Right lobe of liver (tissue), 6 donors: ENCODE measurements at places on chromosomes 5 and 9.

DNA sequence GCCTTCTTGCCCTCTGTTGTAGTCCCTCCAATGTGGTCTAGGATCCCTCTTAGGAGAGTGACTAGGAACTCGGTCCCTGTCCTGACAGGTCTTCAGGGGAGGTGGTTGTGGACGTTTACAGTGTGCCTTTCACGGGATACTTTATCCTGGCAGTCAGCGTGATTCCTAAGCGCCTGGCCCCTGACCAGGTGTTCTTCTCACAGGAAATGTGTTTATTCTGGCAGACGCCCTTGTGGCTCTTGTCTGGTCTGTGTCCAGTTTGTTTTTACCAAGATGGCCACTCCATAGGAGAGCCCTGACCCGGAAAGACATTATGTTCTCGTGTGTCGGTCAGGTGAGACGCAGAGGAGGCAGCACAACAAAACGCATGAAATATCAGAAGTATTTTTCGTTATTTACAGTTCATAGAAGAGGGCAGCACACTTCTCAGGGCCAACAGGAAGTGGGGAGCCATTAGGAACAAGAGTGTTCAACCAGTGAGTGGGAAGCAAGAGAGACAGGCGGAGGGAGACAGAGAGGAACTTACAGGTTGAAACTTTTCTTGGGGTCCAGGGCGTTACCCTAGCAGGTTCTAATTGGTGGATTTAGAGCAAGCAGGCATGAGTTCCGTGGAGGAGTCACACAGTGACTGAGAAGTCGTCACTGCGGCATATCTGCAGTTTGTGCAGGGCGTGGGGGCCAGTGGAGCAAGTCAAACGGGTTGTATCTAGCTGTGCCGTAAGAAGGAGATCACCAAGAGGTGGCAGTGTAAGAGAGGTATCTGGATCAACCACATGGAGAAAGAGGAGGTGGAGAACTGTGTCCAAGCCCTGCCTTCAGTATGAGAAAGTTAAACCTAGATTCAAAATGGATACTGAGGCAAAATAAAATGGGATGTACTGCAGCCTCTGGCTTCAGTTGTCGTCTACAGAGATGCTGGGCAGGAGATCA, 412.9 kb downstream of the ZSWIM6 start:
- DNase-seq: no peak

- no peak for DNase-seq
These were observed 41.3 kb upstream of the HSPA9 start for GRCh38 chr5:138616508-138616907.

DNA sequence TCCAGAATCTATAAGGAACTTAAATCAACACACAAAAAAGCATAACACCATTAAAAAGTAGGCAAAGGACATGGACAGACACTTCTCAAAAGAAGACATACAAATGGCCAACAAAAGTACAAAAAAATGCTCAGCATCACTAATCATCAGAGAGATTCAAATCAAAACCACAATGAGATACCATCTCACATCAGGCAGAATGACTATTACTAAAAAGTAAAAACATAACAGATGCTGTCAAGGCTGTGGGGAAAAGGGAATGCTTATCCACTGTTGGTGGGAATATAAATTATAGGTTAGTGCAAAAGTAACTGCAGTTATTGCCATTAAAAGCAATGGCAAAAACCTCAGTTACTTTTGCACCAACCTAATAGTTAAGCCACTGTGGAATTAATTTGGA, 32.2 kb upstream of the SPATA31D4 start:
- no peak for DNase-seq

GRCh38 chr5:173496129-173496882, 120.1 kb downstream of the BOD1 start:
- DNase-seq: no peak

DNA sequence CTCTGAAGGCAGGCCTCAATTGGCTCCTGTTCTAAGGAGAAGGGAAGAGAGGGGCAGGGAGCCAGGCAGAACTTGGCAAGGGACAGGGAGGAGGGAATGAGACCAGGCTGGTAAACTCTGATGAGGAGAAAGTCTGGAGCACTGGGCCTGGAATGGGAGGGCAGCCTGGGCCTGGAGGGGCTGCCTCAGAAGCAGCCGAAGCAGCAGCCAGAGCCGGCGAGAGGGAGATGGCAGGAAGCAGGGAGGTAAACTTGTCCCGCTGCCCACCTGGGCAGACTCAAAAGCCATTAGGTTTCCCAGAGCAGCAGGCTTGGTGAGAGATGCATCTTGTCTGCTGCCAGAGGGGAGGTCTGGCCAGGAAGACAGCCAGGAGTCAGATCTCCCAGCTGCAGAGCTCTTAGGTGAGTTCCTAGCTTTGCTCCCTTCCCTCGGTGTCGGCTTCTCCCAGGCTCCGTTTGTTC, 37.0 kb upstream of the CRB2 start:
- no peak for DNase-seq

DNA sequence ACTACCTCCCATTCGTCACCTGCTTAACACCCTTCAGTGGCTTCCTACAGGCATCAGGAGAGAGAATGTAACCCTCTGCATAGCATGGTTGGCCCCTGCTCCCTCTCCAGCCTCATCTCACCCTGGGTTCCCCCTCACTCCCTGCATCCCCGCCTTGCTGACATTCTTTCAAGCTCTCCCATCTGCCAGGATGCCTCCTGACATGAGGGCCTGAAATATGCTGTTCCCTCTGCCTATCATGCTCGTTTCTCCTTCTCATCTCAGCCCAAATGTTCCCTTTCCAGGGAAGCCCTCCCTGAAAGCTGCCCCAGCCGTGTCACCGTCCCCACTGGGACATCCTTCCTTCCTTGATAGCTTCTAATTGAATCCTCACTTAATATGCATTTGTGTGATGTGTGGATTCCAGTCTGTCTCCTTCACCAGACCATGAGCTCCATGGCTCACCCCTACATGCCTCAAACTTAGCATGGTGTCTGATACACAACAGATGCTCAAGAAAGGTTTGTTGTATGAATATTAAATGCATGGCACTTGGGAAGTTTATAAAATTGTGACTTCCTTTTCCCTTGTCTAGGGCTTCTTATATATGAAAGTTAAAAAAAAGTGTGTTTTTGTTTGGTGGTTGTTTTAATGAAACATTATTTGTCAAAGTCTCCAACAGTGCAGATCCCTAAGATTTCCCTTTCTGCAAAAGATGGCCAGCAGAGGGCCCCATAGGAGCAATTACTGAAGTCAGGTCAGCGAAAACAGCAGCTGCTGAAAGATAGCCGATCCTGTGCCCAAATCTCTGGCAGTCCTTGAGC, 7.3 kb upstream of the C5orf58 start:
- peak; percentile 70 for DNase-seq

DNA sequence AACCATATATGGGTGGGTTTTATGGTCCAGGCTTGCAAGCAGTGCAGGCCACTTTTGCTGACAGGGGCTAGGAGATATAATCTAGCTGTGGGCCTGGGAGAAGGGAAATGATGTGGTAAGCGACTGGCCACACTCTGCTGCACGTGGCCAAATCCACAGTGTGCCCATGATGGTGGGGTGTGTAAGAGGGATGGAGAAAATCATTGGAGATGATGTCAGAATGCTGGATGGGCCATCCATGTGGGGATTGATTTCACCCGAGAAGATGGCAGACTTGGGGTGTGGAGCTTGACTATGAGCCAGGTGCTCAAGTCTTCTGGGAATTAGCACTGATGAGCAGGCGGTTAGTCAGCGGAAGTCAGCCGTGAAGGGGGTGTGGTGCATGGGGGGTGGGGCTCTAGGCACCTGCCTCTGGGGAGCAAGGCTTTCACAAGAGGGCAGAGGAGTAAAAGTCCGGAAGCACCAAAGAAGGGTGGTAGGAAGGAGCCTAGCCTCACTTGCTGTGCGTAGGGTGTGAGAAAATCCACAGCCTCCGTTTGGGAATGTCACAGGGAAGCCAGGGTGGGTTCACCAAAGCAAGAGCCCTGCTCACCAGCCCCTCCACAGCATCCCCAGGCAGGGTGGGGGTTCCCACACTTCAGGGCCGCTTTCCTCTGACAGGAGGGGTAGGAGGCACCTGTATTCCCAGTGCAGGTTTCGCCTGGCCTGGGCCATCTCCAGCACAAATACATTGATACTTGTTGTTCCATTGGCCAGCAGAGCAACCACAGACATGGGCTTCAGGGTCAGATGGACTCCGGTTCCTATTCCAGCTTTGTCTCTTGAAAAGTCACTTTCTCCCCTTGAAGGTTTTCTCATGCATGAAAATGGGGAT, 44.5 kb upstream of the ANGPTL2 start:
- no peak for DNase-seq

GRCh38 chr5:111075520-111075919, 4.0 kb downstream of the TSLP start:
- DNase-seq: no peak

DNA sequence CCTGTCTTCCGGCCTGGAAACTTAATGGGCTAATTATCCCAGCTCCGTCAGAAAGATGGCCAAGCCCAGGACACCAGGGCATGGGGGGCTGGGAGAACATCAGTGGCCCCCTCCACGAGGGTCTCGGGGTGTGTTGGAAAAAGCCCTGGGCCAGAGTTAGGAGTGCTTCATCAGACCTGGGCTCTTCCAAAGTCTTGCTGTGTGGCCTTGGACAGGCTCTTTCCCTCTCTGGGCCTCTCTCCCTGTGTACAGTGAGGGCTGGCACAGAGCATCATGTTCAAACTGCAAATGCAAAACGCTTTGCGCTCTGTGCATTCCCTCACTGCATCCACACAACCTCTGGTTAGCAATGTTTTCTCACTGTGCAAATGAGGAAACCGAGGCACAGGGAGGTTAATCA, 48.3 kb downstream of the ASS1 start:
- no peak for DNase-seq

DNA sequence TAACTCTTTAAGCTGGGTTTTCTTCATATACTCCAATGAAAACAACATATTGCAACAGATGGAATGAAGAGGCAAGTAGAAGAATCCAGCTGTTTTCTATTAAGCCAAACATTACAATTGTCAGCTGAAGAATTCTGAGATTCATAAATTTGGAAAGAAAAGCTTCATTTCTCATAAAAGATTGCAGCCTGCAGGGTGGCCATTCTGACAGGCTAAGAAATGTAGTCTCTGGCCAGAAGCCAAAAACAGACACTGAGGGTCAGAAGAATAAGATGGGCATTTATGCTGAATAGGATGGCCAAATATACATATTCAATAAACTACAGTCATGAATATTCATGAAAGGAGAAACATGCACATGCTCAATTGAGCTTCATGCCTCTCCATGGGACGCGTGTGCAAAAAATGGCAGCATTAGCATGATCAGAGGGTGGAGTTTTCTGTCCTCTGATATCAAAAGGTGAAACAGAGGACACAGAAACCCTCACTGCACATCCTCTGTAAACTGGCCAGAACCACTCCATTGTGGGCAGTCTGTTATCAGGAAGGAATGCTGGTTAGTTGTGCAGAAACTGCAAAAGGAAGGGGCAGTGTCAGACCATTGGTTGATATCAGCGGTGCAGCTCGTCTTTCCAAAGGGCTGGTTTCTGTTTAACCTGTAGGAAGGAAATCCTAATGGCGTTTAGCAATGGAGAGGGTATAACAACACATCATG, 50.2 kb downstream of the FXN start:
- no peak for DNase-seq

DNA sequence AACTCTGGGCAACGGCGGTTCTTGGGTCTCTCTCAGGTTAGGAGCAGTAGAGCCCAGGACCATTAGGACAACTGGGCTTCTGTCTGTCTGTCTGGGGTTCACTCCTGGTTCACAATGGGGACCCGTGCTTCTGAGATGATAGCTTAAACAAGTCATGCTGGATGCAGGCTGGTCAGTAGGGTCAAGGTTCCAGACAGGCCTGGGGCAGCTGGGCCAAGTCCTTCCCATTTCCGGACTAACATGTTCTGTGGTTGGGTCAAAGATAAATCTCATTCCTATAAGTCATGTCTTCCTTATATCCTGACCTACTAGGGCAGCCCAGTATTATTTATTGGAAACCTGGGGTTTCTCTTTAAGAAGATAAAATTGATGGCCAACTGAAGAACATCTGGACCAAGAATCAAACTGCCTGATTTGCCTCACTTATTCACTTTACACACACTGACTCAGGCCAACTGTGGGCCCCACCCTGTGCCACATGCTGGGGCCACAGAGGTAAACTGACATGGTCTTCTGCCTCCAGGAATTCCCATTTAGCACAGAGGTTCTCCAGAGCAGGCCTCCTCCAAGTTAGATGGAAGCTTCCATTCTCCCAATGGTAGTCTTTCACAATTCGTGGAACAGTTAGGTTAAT, 8.3 kb downstream of the HDHD3 start:
- no peak for DNase-seq

- DNase-seq: no peak
These were observed 77.6 kb downstream of the LIFR start for GRCh38 chr5:38478878-38479277.

GRCh38 chr5:122844910-122845228, 544 bp upstream of the SNX24 start:
- no peak for DNase-seq

DNA sequence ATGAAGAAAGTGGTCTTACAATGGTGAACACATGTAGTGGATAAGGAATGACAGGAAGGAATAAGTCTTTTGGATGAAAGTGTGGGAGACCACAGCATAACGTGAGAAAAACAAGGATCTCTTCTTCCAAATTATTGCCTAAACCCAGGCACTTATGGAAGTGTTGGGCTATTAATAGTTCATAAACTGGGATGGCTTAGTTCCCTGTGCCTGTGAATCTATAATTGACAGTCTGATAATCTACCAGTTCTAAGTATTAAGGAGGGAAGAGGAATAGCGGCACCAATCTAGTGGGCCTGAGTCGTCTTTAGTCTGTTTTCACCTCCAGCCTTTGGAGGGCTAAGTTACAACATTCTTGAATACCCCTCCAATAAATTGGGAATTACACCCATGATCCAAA, 39.2 kb upstream of the LRRTM2 start:
- no peak for DNase-seq

DNA sequence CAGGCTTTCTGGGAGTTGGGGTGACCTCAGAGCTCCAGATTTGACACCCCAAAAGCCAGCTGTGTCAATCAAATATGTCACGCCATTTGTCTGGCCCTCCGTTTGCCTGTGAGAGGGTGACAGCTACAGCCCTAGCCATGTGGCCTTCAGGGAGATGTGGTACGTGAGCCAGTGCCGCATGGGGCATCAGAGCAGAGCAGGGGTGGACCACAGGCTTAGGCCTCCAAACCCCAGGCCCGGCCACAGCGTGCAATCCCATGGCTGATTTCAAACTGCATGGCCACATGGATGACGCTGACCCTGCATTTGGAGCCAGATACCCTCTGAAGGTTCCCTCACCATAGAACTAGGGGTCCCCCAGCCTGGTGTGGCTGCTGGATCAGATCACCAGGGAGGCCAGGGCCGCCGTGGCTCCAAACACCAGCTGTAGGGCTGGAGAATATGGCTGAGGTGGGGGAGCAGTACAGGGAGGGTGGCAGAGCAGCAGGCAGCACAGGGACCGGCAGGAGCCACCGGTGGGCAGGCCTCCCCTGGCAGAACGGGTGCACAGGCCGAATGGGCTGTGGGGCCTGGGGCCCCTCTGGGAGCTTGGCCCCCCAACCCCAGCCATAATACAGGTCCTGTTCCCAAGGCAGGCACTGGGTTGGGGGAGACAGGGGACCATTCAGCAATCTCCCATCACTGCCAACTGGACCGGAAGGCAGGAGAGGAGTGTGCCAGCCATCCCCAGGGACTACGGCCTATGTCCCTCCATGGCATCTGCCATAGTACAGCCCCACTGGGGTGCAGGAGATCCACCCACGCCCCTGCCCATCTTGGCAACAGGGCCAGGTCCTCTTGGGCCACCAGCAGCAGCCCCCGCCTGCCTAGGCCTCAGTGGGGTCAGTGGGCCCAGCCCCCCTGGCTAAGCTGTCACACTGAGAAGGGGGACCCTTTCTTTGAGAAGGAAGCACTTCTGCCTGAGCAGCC, 1.5 kb downstream of the SAPCD2 start:
- no peak for DNase-seq

GRCh38 chr5:97834561-97834960, 651.5 kb upstream of the RIOK2 start:
- no peak for DNase-seq

GRCh38 chr5:86786955-86787354, 169.2 kb downstream of the COX7C start:
- DNase-seq: no peak
